Endothelial cell of coronary artery (primary cell): ENCODE measurements at places on chromosomes 1 and 21. TPM values are rescaled to one million over a fixed set of nuclear protein-coding genes. Genes with fewer than 3 reads are reported as not detected.

The LORICRIN gene
- not detected in 2 replicates for total RNA-seq

The LRRC53 gene
- not detected in 2 replicates for total RNA-seq

The NUP210L gene
- 0.09 TPM in 2 replicates for total RNA-seq

The RPF1 gene
- 31.7 and 31.8 TPM in 2 replicates for total RNA-seq

The KIAA0040 gene
- total RNA-seq = 5.2 and 17.3 TPM in 2 replicates

The KIRREL1 gene
- total RNA-seq = 30.6 and 49.6 TPM in 2 replicates

The BRDT gene
- total RNA-seq = not detected in 2 replicates

The CD2 gene
- not detected in 2 replicates for total RNA-seq

The TPTE gene
- total RNA-seq = not detected in 2 replicates

The CCDC190 gene
- 10.4 and 46.1 TPM in 2 replicates for total RNA-seq
